ENCODE measurements at places on chromosomes 11 and 22.

- DNase-seq: no peak
These were observed 298.7 kb upstream of the DDI1 start for GRCh38 chr11:103737747-103738146.

GRCh38 chr11:58919980-58920379 is 19.3 kb upstream of the GLYATL1 start:
- DNase-seq: no peak

GRCh38 chr22:30650508-30651116 is 15.0 kb downstream of the SLC35E4 start:
- no peak for DNase-seq

- DNase-seq: no peak
These were observed 68.1 kb downstream of the CCDC81 start for GRCh38 chr11:86442827-86443226.

DNA sequence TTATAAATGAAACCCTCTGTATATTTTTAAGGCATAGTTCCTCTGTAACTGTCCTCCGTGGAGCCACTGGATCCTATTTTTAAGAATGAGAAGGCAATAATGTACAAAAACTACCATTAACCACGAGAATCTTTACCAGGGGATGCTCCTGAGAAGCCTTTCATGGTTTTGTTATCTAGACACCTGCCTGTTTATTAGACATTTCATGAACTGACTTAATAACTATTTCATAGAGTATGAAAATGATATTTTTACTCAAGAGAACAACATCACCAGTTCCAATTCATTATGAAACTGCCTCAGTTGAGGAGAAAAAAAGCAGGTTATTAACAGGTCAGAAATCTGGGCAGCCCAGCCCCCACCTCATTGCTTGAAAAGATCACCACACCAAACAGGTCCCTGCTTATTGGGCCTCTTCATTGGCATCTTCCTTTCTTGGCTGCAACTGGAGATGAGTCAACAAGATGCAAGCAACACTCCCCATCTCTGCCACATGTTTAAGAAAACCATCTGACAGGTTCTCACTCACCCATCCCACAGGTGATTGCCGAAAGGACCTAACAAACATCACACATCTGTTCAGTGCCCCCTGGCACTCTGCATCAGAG is 27.8 kb downstream of the ETS1 start:
- no peak for DNase-seq

DNA sequence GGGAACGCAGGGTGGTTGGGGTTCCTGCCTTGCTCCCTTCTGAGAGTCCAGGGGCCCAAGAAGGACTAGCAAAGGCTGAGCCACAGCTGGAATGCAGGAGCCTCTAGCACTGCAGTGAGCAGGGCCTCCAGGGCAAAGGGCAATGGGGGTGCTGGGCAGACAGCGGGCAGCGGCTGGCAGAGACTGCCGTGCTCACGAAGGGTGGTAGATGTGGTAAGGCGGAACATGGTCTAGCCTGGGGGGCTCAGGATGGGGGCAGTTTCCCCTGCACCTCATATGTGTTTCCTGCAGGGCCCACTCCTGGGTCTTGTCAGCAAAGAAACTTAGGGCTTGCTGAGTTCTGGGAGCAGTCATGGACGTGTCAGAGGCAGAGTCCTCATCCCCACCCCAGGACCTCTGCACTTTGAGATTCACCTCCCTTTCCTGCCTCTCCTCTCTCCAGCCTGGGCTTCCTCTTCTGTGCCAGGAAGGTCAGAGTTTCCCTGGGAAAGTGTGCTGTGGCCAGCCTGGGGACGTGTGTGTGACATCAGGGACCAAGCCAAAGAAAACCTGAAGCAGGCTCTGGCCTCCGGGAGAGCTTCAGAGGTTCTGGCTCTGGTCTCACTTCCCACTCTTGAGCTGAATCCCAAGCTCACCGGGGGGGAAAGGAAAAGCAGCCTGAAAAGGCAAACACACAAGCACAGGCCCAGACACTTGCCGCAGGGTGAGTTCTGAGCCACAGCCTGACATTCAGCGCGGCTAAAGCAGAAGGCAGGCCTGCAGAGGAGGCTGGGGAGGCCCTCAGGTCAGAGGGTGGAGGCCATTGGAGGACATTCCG is 4.4 kb downstream of the MOGAT2 start:
- DNase-seq: no peak

GRCh38 chr11:63914896-63915691 is 1.9 kb downstream of the RCOR2 start:
- DNase-seq: peak; percentile 50

DNA sequence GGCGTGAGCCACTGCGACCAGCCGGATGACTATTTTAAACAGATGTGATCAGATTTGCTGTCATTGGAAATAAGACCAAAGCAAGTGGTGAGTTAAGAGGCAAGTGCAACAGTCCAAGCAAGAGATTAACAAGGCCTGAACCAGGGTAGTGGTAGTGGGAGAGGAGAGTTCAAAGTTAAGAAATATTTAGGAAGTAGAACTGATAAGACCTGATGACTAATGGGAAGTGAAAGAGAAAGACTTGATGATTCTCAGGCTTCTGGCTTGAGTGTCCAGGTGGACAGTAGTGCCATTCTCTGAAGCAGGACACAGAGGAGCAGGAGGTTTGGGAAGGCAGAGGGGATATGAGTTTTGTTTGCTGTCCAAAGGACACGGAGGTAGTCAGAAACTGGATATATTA is 7.2 kb downstream of the NDUFC2 start:
- no peak for DNase-seq

GRCh38 chr11:121794671-121795141 is 321.3 kb downstream of the BLID start:
- DNase-seq: no peak

- DNase-seq: no peak
These were observed 831.2 kb upstream of the CCDC90B start for GRCh38 chr11:84117394-84117793.

DNA sequence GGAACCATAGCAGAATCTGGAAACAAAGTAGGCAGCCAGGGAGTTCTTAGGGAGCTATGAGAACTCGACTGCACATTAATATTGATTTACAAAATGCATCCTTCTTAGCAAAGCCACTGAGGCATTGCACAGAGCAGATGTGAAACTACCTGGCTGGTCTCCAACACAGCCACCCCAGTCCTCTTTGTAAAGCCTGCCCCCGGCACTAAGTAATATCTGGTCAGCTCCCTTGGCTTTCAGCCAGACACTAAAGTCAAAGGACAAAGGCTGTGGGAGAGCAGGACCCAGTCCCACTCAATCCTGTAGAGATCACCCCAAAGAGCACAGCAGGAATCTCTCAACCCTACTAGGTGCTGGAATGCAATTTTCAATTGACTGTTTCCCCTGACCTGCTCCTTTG is 12.8 kb downstream of the XRRA1 start:
- no peak for DNase-seq

DNA sequence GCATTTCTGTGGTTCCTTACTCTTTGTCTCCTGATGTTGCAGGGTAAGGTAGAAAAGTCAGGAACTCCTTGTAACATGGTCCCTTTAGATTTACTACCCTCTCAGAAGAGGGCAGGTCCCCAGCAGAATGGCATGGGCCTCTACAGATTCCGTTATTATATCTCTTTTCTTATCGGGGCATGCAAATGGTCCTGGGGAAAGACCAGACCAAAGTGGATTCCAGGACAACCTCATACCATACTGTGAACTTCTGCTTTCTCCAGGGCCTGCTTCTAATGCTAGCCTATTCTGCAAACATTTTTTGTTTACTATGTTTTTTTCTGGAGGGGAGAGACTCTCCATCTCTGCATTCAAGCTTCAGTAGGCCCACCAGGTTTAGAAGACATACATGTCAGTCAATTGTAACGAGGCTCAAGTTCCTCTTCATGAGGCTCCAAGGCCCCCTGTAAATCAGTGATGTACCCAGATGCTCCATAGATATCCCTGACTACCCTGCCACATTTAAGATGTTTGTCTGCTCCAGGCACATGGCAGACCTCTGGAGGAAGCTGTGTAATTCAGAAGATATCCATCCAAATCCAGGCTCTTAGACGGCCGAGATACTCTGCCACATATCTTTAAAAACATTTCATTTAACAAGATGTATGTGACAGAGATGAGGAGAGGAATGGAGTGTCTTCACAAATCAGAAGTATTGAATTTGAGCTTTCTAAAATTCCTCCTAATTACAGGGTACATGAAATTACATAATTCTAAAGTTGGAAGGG is 8.5 kb upstream of the ME3 start:
- no peak for DNase-seq

- DNase-seq: no peak
These were observed 305.5 kb upstream of the PLET1 start for GRCh38 chr11:112566124-112566523.

GRCh38 chr11:124891373-124891861 is 6.2 kb downstream of the ROBO4 start:
- peak; percentile 60 for DNase-seq

DNA sequence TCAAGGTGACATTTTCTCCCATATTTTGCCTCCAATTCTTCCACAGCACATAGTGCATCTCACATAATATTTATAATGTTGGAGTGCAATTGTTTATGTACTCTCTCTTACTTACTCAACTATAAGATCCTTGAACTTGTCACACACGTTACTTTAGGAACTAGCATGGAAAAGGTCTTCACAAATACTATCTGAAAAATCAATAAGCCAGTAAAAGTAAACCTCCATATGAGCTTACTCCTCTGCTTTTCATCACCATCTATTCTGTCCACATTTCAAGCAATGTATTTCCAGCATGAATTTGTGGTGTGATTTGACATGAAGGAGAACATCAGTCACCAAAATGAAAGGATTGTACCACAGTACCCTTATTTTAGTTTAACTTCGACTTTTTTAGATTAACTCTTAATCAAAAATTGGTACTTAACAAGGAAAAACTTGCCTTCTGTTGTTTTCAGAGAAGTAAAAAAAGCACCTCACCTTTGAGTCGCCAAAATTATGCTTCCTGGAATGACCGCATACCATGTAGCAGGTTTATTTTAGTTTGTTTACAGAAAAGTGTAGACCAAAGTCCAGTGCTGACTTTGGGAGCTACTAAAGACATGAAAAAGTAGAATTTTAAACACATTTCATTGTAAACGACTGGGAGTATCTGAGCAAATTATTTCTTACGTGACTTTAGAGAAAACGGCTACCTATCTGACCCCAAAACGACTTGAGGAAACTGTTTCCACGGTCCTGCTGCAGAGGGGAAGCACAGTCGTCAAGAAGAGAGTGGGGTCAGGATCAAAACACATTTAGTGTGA is at the start of gene SLC22A9:
TSS of gene SLC22A9 (plus strand) at position 621 of the 806 bp plus-strand sequence. CDS start 272 bp downstream, outside the sequence.
- DNase-seq: no peak

DNA sequence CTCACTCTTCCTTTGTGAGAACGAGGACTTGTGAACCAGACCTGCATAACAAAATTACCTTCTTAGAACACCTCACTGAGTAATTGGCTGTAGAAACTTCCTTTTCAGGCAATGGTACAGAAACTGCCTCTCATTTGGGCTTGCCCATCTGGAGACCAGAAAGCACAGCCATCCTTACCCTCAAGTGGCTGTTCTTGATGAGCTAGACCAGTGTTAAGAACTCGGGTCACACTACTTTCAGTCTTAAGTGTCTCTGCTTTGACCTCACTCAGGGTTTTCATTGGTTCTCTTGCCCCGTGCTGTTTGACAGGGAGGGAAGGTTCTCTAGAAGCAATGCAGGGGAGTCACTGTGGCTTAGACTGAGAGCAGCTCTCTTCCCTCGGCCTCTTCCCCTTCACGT is 29.3 kb downstream of the NAT10 start:
- no peak for DNase-seq

DNA sequence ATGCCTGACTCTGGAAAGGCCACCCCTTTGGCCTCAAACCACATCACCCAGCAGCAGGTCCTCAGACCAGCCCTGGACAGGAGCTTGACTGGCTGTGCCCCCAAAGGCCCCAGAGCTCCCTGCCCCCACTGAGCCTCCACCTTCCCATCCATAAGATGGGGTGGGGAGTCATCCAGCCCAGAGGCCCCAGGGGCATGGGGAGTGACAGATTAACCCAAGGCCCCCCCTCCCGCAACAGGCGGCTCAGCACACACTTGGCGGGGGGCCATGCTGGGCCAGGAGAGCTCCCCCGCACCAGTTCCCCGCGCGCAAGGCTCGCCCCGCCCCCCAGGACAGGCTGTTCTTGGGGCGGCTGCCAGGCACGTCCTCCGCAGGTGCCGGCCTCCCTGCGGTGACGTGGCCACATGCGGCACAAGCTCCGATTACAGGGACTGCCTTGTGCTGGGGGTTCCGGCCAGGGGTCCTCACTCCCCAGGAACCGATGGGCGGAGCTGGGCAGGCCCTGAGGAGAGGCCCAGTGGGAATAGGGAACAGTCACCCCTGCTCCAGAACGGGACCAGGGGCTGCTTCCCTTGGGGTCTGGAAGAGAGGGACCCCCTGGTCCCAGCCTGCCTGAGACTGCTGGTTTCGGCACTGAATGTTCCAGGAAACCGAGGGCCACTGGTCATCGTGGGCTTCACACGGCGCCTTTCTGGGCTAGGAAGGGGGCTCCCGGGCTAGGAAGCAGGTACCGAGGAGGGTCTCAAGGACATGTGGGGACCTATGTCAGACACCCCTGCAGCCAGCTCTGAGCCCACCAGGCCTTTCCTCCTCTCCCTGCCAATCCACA is 5.1 kb upstream of the CDKN1C start:
- no peak for DNase-seq

GRCh38 chr11:106668147-106668546 is 350.1 kb downstream of the GUCY1A2 start:
- DNase-seq: no peak

GRCh38 chr11:86675017-86675416 is 2.6 kb upstream of the ME3 start:
- no peak for DNase-seq

GRCh38 chr11:64231546-64231945 is 1.2 kb downstream of the DNAJC4 start:
- no peak for DNase-seq

DNA sequence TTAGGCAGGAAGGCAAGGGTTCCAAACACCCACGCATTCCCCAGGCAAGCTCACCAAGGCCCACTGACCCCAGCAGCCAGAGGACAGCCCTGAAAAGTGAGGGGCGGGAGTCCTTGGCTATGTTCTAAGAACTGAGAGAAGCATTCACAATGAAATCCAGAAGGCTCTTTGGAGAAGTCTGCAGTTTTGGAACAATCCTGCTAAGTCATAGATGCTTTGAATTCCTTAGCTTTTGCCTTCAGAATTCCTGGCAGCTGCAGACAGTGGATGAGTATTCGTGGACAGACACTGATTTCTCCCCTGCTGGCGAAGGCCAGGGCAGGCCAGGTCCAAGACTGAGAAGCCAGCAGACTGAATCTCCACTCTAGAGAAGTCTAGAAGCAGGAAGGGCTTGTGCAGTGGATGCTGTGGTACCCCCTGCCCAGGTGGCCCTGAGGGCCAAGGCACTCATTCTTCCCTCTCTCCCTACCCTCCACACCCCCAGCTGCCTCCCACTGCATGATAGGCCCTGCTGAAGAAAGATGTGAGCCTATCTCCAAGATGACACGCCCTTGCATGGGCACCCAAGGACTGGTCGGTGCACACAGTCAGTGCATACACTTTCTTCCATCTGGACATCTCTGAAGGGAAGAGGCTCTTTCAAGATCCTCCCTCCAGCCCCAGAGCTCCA is 133.2 kb upstream of the TEAD1 start:
- DNase-seq: no peak

- no peak for DNase-seq
These were observed 59.4 kb upstream of the CHRM4 start for GRCh38 chr11:46450846-46451477.

- DNase-seq: no peak
These were observed 26.8 kb upstream of the BARX2 start for GRCh38 chr11:129348813-129349212.

All from NCI-H82 (cell line).